NCI-H2029 treated with DMSO at 0.1 percent for 48 hours (cell line): ENCODE measurements at places on chromosomes 4 and X.

- DNase-seq, result no peak
These were observed 97.1 kb upstream of the FAM9B start for GRCh38 chrX:9131066-9131465.

DNA sequence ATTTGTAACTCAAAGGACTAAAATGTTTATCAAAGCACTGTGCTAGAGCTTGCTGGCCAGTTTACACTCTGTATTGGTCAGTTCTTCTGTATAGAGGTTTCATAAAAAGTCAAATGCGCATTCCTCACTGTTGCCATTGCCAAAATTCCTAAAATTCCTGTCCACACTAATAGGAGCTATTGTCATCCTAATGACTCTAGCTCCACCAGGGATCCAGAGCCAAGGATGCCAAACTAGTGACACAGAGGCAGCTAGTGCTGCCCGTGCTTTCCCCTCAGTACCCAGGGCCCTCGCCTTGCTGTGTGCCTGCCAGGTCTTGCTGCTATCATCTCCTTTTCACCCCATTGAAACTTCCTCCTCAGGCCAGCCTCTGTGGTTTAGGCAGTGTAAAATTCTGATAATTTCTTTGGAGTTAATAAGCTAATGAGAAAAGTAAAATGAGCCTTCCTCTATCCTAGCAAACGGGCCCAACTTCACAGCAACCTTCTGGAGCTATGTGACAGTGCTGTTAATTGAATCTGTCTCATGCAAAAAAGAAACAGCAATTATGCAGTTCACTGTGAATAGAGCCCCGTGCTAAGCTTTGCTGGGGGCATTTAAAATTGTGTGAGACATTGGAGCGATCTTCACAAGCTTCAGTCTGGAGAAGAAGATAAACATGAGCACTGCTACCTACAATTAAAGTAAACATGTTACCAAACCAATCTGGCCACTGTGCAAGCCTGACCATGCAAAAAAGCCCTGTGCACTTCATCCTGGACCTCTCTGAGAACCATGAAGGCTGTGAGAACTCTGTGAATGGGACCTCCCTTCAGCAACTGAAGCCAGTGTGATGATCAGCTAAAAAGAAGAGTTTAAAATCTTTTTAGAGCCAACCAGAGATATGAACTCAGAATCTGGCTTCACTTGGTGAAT is 43.1 kb upstream of the FGF2 start:
- no peak for DNase-seq

DNA sequence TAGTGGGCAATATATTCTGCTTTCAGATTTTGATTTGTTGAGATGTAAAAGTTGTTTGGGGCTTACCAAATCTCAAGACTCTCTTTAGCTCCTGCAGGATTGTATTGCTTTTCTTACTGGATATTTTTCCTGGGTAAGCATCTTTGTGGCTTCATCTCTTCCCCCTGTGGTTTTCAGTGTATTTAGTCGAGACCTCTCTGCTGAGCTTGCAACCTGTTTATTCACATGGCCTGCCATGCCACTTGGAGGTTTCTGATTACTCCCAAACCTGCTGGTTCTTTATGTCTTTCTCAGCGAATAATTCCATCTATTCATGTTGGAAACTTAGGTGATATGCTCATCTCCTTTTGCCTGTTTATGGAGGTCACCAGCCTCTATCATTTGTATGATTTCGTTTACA is 10.9 kb downstream of the CCNG2 start:
- DNase-seq, result no peak

GRCh38 chr4:84837751-84838150 is 128.7 kb downstream of the WDFY3 start:
- no peak for DNase-seq

DNA sequence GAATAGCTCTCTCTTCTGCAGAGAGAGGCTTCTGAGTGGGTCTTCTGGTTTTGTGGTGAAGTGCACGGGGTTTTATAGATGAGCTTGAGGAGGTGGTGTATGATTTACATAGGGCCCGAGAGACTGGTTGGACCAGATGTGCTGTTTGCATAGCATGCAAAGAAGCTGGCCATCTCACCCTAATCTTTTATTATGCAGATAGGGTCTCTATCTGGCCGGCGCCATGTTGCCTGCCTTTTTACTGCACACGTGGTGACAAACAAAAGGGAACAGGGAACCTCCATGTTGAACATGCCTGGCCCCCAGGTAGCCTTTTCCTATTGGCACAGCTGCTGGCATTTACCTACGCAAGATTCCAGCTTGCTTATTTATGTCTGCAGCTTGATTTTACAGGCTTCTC is 473.3 kb upstream of the FAM47C start:
- no peak for DNase-seq

GRCh38 chr4:48342606-48342880 is 1.2 kb downstream of the SLAIN2 start:
- no peak for DNase-seq

GRCh38 chr4:74418063-74418670 is 26.8 kb upstream of the AREG start:
- no peak for DNase-seq

- no peak for DNase-seq
These were observed 183.7 kb downstream of the NSUN7 start for GRCh38 chr4:40933272-40934053.

DNA sequence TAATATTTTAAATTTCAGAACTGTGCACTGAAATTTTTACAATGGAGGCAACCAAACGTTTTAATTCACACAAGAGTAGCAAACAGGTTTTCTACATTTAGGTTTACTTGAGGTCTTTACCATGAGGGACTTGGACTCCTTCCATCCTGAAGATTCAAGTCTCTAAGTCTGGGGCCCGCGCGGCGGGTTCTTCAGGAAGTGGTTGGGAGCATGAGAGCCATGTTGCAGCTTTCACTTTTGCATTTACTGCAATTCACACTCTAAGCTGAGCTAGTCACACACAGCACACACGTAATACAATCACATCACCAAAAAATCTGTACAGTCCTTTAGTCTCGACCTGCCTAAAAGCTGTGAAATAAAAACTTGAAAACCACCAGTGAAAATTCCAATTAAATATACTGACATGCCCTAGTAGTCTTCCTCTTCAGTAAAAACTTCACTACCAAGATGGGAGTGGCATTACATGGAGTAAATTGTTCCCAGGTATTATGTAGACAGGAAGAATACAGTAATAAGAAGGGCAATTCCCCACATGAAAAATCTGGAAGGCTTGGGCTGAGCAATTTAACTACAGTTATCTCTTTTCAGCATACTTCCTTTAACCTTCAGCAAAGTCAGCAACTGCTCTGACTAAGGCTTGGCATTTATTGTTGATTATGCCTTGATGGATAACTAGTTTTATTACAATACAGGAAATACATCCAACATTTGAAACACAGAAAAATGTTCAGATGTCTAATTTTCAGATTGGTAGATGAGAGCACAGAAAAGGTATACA is 571.1 kb upstream of the DIPK2B start:
- no peak for DNase-seq

DNA sequence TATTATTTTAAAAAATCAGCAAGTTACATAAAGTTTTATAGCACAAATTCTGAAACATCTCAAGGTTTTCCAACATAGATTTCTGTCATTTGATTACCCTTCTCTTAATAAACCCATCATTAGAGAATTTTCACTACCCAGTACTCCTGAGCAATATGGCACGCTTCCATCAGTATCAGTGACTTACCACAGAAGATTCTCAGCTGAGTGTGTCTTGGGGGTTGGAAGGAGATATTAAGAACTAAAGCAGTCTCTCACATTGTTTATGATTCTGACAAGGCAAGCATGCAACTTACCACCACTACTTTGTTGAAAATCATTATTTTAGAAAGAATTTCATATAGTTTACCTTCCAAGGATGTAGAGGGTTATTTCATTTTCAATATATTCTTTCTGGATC is 67.7 kb downstream of the INPP4B start:
- no peak for DNase-seq

- DNase-seq, result no peak
These were observed 767 bp upstream of the SMIM20 start for GRCh38 chr4:25913056-25913850.

DNA sequence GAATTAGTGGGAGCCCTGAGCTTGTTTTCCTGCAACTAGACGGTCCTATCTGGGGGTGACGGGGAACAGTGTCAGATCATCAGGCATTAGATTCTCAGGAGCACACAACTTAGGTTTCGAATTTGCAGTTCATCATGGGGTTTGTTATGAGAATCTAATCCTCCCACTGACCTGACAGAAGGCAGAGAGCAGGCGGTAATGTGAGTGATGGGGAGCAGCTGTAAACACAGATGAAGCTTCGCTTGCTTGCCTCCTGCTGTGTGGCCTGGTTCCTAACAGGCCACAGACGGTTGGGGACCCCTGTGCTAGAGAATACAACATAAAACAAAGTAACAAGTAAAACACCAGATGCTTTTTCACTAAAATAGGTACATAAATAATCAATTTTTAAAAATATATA is 86.2 kb upstream of the BLTP1 start:
- DNase-seq, result no peak

DNA sequence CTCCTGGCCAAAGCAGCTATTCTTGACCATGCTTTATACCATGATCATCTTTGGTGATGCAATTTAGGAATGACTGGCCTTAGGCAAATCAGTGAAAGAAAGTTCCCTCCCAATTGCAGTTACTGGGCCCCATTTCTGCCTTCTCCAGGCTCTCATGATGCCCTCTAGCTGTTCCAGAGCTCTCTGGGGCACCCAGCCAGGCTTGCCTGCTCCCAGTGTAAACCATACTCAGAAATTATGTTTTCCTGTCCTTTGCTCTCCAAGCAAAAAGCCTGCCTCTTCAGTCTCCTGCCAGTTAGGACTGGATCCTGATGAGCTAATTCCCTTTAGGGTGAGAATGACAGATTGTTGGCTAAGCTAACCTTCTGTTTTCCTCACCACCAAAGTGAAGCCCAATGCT is 85.3 kb upstream of the RBPJ start:
- DNase-seq, result peak; percentile 96

DNA sequence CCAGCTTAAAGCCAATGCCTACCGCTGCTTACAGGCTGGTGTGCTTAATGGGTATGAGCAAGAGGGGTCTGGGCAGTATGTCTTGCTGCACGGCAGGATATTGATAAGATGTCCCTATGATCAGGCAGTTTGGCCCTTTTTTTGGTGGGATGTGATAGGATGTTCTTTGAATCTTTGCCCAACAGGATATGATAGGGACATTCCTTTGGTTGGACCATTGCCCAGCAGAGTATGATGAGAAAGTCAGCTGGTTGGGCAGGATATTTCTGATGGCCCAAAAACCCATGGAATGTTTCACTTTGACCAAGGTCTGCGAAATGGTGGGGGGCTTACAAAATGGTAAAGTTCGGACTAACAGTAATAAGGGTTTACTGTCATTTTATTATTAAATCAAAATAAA is 1060.6 kb downstream of the STIM2 start:
- DNase-seq, result no peak

DNA sequence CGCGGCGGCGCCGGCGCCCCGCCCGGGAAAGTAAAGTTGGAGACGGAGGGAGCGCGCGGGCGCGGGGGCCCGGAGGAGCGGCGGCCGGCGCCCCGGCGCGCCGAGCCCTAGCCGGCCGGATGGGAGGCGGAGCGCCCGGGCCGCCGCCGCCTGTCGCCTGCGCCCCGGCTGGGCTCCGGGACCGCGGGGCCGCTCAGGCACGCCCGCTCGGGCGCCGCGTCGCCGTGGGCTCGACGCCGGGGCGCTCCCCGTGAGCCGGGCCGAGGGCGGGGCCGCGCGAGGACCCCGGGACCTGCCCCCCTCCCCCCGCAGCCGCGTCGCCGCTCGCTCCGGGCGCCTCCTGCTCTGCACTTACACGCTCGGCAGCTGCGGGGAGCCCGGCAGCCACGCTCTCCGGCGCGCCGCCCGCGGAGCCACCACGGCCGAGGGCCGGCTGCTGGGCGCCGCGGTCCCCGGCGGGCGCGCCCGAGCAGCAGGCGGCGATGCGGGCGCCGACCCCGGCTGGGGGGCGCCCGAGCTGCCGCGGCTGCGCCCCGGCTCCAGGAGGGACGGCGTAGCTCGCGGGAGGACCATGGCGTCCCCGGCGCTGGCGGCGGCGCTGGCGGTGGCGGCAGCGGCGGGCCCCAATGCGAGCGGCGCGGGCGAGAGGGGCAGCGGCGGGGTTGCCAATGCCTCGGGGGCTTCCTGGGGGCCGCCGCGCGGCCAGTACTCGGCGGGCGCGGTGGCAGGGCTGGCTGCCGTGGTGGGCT is at the start of gene ADRA2C:
Gene ADRA2C, plus strand, starts transcription at position 350 of the 749 bp plus-strand sequence. Its CDS starts 222 bp downstream, at position 572.
- no peak for DNase-seq

GRCh38 chrX:43702079-43702524 is 46.0 kb downstream of the MAOA start:
- DNase-seq, result no peak

- DNase-seq, result no peak
These were observed 4.6 kb upstream of the PIN4 start for GRCh38 chrX:72176981-72177380.

DNA sequence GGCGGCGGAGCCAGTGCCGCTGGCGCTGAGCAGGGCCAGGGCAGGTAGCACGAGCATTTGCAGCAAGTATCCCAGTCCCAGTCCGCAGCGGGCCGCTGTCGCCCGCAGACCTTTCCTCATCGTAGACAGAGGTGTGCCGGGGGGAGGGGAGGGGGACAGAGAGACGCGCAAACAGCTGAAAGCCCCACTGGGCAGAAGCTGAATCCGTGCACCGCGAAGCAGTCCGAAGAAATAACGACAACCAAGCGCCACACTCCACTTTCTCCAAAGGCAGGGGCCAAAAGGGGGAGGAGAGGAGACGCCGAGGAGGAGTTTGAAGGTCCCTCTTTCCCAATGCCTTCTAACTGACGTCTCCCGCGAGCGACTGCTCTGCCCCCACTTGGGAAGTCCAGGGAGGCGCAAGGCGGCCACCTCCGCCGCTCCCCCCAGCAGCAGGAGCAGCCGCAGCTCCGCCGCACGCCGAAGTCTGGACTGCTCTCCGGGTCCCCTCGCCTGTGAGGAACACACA is at the start of gene UNC5C:
Gene UNC5C, minus strand, starts transcription at position 236 of the 508 bp plus-strand sequence.
- DNase-seq, result no peak

GRCh38 chr4:122503214-122503613 is 46.7 kb upstream of the IL2 start:
- DNase-seq, result no peak

DNA sequence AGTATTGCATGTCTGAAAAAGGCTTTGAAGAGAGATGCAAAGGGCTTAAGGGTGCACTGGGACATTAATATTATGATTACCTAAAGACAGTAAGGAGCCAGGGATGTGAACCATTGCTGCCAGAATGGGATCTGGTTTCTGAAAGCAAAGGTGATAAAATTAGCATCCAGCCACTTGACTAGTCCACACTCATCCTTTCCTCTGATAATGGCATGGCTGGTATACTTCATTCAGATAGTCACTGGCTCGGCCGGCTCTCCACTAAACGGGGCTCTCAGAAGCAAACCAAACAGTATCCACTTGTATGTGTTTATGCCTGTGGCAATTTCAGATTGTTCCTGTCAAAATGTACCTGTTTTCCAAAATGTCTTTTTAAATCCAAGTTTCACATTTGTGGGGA is 46.4 kb downstream of the MAMLD1 start:
- no peak for DNase-seq

- no peak for DNase-seq
These were observed 39.3 kb downstream of the RTL9 start for GRCh38 chrX:110397904-110398303.

DNA sequence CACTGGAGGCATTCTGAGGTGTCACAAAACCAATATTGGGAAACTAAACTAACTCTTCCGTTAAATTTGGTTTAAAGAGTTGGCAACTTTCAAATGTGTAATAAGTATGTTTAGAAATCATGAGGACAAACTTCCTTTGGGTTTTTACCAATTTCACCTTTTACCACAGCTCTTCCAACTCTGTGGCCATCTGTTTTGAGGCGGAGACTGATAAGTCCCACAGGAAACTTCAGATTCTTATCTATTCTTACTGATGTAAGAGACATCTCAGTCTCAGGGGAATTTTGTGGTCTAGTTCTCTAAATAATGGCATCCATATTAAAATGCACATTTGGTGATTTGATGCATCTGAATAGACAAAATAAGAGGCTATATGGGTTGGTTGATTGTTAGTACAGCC is 229.2 kb upstream of the AFF2 start:
- no peak for DNase-seq
